Stimulated activated CD4-positive, alpha-beta T cell treated with anti-CD3 and anti-CD28 coated beads, TNF-alpha, amount 100 ng/mL, for 4 hours (primary cell): ENCODE measurements at places on chromosomes 7 and 10.
A peak's percentile ranks its signal among the peaks of the same experiment; 100 is the strongest.

DNA sequence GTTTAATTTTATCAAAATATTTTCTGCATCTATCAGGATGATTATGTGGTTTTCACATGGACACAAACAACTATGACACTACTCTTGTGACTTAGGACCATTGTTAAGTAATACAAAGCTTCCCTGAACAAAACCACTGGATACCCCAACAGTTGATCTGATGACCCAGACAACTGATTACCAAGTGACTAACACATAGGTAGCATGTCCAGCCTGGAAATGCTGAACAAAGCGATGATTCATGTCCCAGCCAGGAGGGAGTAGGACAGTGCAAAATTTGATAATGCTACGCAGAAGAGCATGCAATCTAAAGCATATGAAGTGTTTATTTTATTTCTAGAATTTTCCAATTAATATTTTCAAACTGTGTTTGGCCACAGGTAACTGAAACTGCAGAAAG is 8.9 kb upstream of the PNLIP start:
- no peak for DNase-seq

GRCh38 chr7:133570321-133570720 is 317.4 kb downstream of the EXOC4 start:
- no peak for DNase-seq

- DNase-seq = no peak
Observed at GRCh38 chr7:45696476-45696875, 122.3 kb downstream of the ADCY1 start.

GRCh38 chr7:47093320-47094234 is 488.3 kb downstream of the TNS3 start:
- no peak for DNase-seq

GRCh38 chr10:57864765-57865680 is 402.7 kb downstream of the IPMK start:
- DNase-seq = no peak

- DNase-seq = no peak
Observed at GRCh38 chr10:28619455-28619854, 57.9 kb upstream of the BAMBI start.

DNA sequence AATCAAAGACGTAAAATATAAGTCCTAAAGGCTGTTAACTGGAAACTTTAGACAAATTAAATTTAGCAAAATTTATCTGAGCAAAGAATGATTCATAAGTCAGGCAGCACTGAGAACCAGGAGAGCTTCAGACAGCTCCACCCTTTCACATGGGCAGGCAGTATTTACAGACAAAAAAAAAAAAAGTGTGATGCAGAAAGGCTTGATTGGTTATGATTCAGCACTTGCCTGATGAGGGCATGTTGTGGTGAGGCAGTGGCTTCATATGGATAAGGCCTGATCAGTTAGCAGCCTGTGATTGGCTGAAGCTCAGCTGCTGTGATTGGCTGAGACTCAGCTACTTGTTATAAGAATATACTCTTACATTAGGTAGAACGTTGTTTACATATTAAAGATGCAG is 495.4 kb upstream of the POM121L12 start:
- DNase-seq = no peak

- no peak for DNase-seq
Observed at GRCh38 chr7:71016401-71016800, 115.5 kb upstream of the GALNT17 start.

GRCh38 chr10:94194256-94194655 is 168.5 kb downstream of the NOC3L start:
- no peak for DNase-seq

DNA sequence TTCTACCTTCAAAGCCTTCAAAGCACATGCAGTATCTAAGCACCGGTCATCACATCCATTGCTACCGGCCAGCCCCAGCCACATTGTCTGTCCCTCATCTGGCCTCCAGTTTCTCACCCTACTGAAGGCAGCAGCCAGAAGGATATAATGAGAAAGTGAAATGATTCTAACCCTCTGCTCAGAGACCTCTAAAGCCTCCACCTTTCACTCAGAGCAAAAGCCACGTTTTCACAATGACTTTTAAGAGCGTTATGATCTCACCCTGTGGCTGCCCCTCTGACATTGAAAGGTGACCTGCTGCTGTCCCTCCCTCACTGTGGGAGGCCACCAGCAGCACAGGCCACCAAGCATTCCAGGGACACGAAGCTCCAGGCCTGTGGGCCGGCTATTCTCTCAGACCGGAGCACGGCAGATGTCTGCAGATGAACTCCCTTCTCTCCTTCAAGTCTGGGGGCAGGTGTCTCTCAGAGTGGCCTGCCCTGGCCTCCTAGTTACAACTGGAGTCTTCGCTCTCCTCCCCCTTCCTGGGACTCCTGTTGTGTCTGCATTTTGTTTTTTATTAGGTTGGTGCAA is 94.9 kb upstream of the EEPD1 start:
- DNase-seq = no peak

DNA sequence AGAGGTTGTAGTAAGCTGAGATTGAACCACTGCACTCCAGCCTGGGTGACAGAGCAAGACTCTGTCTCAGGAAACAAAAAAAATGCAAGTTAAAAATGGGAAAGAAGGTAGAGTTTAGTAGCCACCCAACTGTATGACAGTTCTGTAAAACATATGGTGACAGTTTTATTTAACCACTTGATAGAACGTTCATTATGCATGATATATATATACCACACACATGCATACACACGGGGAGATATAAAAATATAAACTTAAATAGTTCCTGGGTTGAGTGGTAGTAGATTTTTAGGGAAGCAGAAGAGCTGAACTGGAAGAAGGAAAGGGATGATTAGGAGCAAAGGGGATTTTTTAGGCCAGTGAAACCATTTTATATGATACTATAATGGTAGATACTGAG is 120.0 kb downstream of the KMT2C start:
- no peak for DNase-seq

DNA sequence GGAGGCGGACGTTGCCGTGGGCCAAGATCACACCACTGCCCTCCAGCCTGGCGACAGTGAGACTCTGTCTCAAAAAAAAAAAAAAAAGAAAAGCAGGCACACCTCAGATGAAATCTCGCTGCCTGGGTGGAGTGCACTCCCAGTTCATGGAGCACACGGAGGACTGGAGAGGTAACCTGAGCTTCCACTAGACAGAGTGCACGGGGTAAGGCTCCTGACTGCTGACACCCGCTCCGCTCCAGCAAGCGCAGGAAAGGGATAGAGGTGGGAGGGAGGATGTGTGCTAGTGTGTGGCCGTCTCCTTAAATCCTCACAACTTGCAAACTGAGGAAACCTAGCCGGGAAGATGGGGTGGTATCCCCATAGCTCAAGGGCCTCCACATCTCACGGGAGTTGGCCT is 50.8 kb downstream of the FAM53B start:
- no peak for DNase-seq

GRCh38 chr10:17648243-17649035 is 4.5 kb downstream of the STAM start:
- DNase-seq = peak; percentile 14

GRCh38 chr7:69670701-69671100 is 72.4 kb downstream of the AUTS2 start:
- no peak for DNase-seq

DNA sequence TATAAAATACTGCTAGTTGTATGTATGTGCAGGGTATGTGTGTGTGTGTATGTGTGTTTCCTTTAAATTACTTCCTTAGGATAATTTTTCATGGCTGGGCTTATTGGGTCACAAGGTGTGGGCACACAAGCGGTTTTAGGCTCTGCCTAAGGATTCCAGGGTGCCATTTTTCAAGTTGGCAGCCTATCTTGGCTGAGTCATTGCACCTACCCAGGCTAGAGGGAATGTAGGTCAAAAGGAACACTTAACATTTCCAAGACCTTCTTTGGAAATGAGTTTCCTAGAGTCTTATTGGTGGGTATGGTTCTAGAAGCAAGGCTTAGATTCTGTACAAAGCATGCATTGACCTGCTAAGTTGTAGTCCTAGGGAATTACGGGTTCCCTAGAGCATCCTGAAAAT is 642.1 kb downstream of the LRMDA start:
- DNase-seq = no peak

GRCh38 chr7:43141091-43141490 is 28.6 kb downstream of the HECW1 start:
- DNase-seq = no peak

GRCh38 chr10:73647875-73648651 is 6.8 kb upstream of the MYOZ1 start:
- DNase-seq = no peak

DNA sequence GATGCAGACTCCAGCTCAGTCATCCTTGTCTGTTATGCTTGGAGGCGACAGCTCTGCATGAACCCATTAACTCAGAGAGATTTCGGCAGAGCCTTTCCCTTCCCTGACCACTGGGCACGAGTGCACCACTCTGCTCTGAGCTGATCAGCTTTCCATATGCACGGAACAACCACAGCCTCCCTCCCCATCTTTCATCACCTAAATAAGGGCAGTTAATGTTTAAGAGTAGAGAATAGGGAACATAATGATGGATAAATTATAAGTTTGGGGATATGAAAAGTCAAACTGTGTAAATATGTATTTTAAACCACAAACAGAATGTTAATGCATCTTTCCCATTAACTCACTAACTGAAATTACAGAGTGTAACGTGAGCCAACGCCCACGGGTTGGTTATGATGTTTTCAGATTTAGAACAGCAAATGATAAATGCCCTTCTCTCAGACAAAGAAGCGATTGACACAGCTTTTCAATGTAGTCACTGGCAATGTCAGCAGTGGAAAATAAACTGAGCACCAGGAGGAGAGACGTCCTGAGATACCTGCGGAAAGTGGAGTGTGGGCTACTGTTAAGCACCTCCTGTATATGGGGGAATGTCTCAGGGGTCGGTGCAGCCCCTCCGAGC is 658.2 kb downstream of the LRMDA start:
- DNase-seq = no peak

DNA sequence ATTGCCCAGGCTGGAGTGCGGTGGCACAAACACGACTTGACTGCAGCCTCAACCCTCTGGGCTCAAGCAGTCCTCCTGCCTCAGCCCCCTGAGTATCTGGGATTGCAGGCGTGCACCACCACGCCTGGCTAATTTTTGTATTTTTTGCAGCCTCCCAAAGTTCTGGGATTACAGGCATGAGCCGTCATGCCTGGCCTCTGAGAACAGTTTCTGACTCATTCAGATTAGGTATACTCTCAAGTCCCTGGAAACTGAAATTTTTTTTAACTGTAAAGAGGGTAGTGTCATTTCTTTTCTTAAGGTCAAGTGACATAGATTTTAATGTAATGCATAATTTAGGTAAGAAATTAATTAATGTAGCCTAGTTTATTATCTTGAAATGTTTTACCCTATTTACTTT is 104.7 kb downstream of the SEPTIN7 start:
- DNase-seq = no peak

- no peak for DNase-seq
Observed at GRCh38 chr10:77977016-77977415, 50.5 kb upstream of the DLG5 start.

DNA sequence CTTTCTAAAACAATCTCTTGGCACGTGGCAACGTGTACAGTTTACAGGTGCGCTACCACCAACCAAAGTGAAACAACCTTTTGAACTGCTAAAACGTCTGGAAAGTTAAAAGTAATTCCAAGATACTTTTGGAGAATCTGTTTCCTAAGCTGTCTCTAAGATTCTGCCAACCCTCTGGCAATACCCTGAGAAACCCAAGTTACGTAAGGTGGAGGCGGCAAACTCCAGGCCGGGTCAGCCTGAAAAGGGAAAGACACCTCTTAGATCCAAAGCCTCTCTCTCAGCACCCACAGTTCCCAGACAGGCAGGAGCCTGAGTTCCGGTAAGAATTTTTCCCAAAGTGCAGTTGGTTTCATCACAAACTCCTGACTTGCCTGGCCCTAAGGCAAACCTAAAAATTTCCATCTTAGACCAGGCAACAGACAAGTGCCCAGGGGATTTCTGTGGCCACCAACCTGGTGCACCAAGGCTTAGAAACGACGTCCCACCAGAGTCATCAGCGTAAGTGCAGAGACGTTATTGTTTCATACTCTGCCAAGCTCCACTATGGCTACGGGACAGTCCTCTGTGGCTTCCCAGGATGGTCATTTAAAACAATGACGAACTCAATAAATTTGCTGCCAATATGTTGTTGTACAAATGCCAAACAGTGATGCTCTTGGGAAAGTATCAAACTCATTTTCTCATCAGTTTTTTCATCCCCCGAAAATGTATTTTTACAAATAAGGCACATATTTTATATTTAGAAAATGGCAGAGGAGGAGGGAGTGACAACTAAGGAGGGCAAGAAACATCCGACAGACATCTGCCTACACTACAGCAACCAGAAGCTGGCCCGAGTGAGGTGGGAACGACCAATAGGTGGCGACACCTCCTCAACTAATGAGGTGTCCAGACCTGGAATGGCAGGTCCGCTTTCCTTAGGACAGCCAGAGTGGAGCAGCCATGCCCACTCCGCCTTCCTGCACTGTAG is 205.8 kb upstream of the FRMD4A start:
- no peak for DNase-seq

GRCh38 chr10:65196111-65196510 is 1674.9 kb downstream of the REEP3 start:
- DNase-seq = no peak

- no peak for DNase-seq
Observed at GRCh38 chr7:23043441-23043840, 29.5 kb upstream of the HYCC1 start.

- DNase-seq = no peak
Observed at GRCh38 chr7:159095979-159096411, 48.7 kb downstream of the VIPR2 start.

DNA sequence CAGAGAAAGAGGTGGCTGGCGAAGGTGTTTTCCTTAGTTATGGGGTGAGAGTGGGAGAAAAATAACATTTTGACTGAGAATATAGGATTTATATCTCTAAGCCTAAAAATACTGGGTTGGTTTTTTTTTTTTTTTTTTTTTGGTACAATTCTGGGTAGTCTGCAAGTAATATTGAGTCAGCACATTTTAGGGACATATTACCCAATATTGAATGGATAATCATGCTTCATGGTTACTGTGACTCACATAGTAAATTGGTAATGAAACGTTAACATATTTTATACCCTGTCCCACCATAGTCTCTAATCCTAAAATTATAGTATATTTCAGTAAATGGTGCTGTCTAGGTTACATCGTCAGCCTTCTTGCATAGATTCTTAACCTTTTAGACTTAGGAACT is 91.4 kb downstream of the TPST1 start:
- DNase-seq = no peak

DNA sequence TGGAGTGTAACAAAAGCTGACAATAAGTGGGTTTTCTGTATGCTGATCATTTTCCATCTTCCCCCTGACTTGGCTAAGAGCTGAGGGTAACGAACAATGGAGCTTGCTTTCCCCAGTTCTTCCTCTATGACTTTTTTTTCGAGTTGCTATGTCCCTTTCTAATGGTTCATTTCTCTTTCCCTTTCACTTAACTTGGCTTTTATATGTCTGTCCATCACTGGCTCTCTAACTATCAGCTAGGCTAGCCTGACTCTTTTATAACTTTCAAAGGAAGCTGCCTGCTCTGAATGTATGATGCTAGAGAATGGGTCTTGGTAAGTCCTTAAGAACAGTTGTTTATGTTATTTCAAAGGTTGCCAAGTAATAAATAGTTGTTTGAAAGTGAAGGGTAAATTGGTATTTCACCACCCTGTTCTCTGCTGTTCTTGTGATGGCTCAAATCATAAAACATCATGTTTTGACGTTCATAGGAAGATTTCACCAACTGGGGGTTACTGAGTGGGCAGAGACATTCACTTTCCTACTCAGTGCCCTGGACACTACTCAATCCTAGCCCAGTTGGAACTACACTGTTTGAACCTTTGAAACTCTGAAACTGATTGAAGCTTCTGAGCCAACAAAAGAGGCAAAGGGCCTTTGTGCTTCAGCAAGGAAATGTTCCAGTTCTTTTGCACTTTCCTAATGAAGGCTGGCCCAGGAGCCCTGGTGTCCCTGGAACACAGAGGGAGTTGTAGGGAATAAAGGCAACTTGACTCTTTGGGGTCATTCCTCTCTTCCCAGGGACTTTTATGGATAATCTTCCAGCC is 85.4 kb upstream of the PHYHIPL start:
- DNase-seq = no peak
